Stimulated activated CD8-positive, alpha-beta memory T cell treated with anti-CD3 and anti-CD28 coated beads, Interleukin-4, amount 100 ng/mL, for 1 hour (primary cell): ENCODE measurements at places on chromosomes 16 and 17.

- no peak for DNase-seq
These were observed 30.0 kb downstream of the SF3B3 start for GRCh38 chr16:70553645-70554044.

- no peak for DNase-seq
These were observed 60.2 kb downstream of the WWP2 start for GRCh38 chr16:69822174-69822935.

- no peak for DNase-seq
These were observed 236.0 kb downstream of the IRF8 start for GRCh38 chr16:86134802-86135461.

DNA sequence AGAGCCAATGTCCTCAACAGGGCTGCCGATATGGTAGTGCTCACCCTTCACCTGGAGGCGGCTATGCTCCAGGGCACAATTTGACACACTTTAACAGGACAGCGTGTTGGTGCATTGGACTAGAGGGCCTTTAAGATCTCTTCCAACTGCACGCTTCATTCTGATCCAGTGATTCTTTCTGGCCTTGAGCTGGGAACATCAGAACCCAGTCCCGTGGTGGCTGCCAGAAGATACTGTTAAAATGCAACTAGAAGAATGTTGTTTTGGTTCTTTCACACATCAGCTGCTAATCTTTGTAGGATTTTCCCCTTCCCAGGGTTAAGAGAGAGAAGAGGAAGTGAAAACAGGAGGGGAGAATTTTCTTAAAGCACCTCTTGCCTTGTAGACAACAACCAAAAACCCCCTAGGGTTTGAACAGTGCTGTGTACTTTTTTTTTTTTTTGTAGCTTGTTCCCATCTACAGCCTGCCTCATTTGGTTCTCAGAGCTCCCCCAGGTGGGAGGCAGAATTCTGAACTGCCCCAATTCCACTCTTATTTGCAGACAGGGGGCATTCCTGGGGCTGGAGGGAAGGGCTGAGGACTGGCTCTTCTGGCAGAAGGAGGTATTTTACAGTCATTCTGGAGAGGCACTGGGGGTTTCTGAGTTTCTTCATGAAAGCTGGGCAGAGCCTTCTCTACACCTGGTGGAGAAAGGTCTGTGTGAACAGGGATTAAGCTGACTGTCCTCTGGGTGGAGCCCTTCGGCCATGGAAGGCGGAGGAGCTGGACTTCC, 32.4 kb downstream of the SMARCE1 start:
- no peak for DNase-seq

DNA sequence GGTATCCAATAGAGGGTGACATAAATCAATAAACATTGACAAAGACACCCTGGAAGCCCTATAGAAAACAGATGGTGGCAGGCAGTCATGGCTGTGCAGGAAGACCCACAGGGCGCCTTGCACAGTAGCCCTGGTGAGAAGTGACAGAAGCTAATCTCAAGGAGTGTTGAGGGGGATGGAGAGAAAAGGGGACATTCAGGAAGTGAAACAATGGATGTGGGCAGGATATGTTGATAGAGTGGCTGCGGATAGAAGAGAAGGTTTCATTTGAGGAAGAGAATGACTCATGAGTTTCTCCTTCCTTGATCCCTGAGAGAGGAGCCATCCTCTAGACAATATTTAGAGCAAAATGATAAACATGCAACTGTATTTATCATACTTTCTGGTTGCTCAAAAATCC, 468.8 kb upstream of the HSBP1 start:
- DNase-seq, result no peak

- DNase-seq, result no peak
These were observed 29.3 kb upstream of the CIBAR2 start for GRCh38 chr16:85141491-85142128.

- DNase-seq, result peak; percentile 63
These were observed 3.0 kb upstream of the DLX3 start for GRCh38 chr17:49997773-49998703.

DNA sequence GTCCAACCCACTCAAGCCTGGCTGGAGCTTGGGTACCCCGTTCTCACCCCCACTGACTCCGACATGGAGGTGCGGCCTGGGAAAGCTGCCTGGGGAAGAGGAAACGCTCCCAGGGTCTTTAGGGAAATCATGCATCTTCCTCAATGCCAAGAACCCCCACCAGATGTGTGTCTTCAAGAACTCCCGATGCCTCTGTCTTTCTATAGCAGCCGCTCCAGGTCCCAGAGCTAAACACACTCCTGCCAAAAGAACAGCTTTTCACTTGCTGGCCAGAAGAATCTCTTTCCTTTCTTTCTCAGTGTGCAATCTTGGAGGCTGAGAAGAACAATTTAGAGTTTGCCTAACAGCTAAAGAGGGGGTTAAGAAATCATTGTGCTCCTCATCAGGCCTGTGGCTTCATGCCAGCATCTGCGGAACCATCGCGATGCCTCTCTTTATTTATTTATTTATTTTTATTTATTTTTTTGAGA, 41.1 kb upstream of the MTSS2 start:
- no peak for DNase-seq

GRCh38 chr17:18109935-18110485, 1.5 kb downstream of the MYO15A start:
- DNase-seq, result no peak

DNA sequence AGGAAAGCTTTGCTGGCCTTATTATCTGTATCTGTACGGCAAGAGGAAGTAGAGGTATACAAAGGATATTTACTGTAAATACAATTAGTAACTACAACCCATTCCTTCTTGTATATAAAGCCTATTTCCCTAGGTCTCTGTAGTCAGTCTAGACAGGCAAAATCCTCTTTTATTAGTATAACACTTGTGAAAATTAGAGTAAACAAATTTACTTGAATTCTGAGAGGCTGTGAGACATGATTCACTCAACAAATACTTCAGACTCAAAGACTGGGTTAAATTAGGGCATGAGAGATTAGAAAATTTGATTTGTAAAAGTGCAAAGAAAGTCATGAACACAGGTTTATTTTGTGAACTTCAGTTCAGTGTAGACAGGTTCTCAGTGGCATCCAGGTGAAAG, 30.9 kb upstream of the CDH8 start:
- no peak for DNase-seq

DNA sequence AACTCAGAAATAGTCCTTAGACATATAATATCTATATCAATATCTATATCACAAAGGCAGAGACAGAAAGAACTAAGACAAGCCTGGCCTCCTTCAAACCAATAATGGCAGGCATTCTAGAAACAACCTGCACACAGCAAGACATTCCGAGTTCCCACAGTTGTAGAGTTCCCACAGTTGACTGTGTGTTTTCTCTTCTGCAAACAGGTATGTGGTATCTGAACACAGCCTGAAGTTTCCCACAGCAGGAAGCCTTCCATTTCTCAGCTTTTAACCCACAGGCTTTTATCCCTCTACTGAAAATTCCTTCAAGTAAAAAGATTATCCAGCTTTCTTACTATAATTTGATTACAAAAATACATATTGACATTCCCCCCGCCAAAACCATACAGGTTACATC, 73.9 kb downstream of the ZZEF1 start:
- DNase-seq, result no peak

- DNase-seq, result no peak
These were observed 5.5 kb downstream of the C1QTNF1 start for GRCh38 chr17:79029327-79030009.

GRCh38 chr16:19138601-19139000, 24.8 kb downstream of the ITPRIPL2 start:
- DNase-seq, result no peak

GRCh38 chr16:81495321-81496234, 51.0 kb downstream of the CMIP start:
- DNase-seq, result no peak

DNA sequence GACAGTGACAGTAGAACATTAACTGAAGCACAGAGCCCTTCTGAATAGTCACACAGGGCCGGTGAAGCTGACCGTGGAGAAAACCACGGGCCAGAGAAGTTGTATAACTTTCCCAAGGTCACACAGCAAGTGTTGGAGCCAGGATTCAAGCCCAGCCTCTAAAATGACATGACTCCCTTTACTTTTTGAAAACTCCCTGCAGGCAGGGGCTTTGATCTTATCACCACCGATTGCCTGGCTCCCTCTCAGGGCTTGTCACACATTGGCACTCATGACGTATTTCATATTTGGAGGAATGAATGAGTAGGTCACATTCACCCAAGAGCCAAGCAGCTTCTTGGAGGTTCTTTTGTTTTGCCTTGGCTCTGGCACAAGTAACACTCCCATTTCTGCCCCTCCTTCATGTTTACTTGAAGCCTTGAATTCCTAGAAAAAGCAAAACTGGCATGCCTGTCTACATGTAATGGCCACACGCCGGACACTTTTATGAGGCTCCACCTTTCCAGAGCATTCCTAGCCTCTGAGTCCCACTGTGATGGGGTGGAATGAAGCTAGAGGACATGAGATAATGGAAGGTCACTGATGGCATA, 13.3 kb upstream of the RBBP6 start:
- no peak for DNase-seq

GRCh38 chr17:80010283-80010858, 25.3 kb downstream of the TBC1D16 start:
- DNase-seq, result no peak

DNA sequence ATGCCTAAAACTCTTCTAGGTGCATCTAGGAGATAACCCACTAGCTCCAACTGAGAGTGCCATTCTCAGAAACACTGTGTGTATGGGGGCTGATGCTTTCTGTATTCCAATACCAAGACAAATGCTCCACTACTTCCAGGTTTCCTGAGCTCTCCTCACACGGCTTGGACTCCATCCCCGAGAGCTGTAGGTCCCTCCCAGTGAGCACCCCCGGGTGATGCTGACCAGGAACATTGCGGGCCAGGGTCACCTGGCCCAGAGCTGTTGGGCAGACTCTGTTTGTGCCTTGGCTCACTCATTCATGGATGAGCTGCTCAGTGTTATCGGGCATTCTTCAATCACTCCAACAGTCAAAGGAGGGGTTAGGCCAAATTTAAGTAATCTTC, 7.0 kb downstream of the CUEDC1 start:
- DNase-seq, result no peak

GRCh38 chr17:42518755-42519545, 17.1 kb upstream of the NAGLU start:
- no peak for DNase-seq
